CD4-positive, alpha-beta memory T cell (primary cell): ENCODE measurements at places on chromosomes 7 and 10.

DNA sequence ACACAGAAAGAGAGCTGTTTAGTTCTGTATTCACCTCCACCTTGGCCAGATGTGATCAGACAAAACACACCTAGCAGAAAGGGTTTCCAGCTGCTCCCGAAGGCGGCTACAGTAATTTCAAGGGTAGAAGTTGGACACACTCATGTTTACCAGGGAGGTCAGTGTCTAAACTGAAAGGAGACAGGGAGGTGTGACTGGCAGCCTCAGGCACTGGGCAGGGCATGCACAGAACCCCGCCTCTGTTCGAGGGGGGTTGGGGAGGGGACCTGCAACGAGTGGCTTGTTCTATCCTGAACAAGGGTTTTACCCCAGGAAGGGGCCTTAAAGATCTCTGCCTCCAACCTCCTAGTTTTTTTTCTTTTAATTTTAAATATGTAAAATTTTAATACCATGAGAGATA is 49.6 kb downstream of the BPGM start:
- DNase-seq: no peak

- no peak for DNase-seq
Measured at GRCh38 chr7:66696774-66697191, 43.8 kb upstream of the RABGEF1 start.

- no peak for DNase-seq
Measured at GRCh38 chr7:74290553-74290950, 1.3 kb downstream of the CLIP2 start.

- DNase-seq: no peak
Measured at GRCh38 chr7:144776447-144776846, 59.4 kb downstream of the TPK1 start.

- DNase-seq: no peak
Measured at GRCh38 chr7:44646921-44647636, 40.7 kb downstream of the OGDH start.

DNA sequence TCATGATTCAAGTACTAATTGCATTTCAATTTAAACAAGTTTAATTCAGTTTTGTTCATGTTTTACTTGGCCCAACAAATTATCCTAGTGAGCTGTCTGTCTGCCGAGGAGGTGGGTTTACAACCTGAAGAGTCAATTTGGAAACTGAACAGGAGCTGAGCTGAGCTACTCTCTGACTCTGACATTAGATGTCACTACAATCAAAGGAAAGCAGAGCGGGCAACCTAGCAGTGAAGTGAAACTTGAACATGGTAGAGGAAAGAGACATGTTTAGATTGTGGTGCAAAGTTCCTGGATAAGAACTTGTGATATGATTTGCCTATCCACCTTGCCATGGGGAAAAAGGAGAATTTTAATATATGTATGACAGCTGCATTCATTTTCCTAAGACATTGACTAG is 9.6 kb upstream of the AGR3 start:
- DNase-seq: peak; percentile 39

- no peak for DNase-seq
Measured at GRCh38 chr7:2034291-2035201, 198.2 kb downstream of the MAD1L1 start.

GRCh38 chr10:132685101-132685891 is 100.7 kb downstream of the NKX6-2 start:
- DNase-seq: no peak

GRCh38 chr10:92187101-92187500 is 103.8 kb downstream of the CPEB3 start:
- no peak for DNase-seq

GRCh38 chr7:73870041-73870492 is 9.1 kb downstream of the TMEM270 start:
- DNase-seq: no peak

GRCh38 chr7:18573410-18574234 is 78.1 kb downstream of the HDAC9 start:
- no peak for DNase-seq
